ENCODE measurements at places on chromosomes 5 and 9. TPM values are rescaled to one million over a fixed set of nuclear protein-coding genes. Genes with fewer than 3 reads are reported as not detected.

MCTP1 gene
- 2.6 TPM for total RNA-seq

GRCh38 chr9:76198336-76198735 is 195.9 kb downstream of the RFK start:
- peak overlapping the region; percentile 16 for H3K27ac ChIP-seq
- H3K36me3 ChIP-seq = no peaks in the 10 kb centered on the region
- H3K27me3 ChIP-seq = no peaks in the 10 kb centered on the region
- DNase-seq = no peak

ZNF454 gene
- 5.9 TPM for total RNA-seq

DNA sequence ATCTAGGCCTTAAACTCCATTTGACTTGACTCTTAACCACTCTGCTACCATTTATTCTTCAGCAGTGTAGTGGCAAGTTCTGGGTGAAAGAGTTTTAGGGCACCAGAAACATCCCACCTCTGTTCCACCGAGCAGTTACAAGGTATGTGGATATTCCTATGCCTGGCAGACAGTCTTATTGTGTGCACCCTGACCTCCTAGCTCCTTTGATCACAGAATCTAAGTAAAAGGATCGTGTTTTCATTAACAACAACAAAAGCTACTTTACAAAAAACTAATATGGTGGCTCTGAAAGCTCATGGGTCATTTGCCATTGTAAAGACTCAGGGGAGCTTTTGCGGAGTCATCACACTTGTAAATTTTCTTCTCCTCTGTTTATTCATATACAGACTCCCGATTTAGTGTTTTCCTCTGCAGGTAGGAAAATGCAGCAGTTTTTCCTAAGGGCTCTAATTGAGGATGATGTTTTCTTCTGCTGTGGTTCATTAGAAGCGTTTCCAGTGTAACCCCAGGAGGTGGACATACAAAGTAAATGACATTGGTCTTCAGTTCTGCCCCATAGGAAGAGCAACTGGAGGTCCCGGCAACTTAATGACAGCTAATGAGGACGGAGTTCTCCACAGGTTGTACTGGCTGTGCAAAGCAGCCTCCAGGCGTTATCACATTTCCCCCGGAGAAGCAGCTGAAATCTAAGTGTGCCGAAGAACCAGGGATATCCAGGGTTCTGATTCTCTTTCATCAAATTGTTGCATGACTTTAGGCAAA is 78.2 kb downstream of the ATP10B start:
- H3K4me3 ChIP-seq = no peak overlapping the region
- no peaks in the 10 kb centered on the region for H3K27me3 ChIP-seq
- no peak for DNase-seq
- no peak overlapping the region for H3K27ac ChIP-seq

DNA sequence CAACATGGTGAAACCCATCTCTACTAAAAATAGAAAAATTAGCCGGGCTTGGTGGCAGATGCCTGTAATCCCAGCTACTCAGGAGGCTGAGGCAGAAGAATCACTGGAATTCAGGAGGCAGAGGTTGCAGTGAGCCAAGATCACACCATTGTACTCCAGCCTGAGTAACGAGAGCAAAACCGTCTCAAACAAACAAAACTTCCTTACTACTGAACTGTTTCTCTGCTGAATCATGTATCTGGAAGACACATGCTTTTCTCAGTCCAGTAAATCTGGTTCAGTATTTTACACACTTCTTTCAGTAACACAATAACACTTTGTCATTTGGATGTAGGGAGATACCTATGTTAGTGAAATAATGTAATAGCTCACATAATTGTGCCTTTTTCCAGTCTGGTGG is 7.9 kb downstream of the TRMT10B start:
- no peaks in the 10 kb centered on the region for H3K27me3 ChIP-seq
- no peak overlapping the region for H3K27ac ChIP-seq
- H3K4me3 ChIP-seq = no peak overlapping the region

NUP155 gene
- 23.5 TPM for total RNA-seq

DNA sequence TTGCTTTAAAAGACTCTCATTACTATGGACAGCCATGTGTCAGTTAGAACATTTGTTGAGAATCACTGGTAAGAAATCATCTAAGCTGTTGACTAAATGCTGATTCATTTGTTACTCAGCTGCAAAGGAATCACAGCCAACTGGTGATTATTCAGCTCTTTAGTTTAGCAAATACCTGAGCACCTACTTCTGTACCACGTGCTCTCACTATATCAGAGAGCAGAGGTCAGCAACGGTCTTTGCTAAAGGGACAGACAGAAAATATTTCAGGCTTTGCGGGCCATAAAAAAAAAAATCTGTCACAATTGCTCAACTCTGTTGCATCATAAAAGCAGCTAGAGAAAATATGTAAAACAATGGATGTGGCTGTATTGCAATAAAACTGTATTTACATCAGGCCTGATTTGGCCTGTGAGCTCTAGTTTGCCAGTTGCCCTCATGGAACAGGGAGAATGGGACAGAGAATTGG is 377.6 kb downstream of the DNAH5 start:
- no peaks in the 10 kb centered on the region for H3K4me1 ChIP-seq
- no peak for DNase-seq
- H3K27ac ChIP-seq = no peak overlapping the region

DNA sequence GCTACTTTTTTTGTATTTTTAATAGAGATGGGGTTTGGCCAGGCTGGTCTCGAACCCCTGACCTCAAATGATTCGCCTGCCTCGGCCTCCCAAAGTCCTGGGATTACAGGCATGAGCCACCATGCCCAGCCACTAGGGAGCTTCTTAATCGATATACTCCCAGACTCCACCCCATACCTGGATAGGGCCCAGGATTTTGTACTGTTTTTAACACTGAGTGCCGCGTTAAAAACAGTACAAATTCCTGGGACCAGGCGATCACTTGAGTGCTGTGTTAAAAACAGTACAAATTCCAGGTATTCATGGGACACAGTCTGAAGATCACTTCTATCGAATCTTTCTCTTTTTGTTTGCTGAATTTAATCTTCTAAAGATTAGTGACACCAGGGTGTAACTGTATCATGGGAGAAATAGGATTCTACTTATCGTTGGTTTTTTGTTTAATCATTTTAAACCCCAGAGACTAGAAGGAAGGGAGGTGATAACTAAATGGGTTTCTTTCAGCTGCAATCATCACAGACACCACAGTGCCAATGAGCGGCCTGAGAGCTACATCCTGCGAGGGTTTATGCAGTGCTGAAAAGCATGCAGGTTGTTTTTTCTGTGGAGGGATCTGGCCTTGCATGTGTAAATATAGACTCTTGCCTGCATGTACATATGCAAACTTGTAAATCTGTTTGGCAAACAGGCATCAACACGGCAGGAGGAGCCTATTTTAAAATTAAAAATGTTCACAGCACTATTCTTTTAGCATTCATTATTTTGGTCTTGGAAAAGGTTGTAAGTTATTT is 303.8 kb upstream of the WWC1 start:
- H3K36me3 ChIP-seq = no peaks in the 10 kb centered on the region
- DNase-seq = no peak
- H3K4me1 ChIP-seq = no peaks in the 10 kb centered on the region

DNA sequence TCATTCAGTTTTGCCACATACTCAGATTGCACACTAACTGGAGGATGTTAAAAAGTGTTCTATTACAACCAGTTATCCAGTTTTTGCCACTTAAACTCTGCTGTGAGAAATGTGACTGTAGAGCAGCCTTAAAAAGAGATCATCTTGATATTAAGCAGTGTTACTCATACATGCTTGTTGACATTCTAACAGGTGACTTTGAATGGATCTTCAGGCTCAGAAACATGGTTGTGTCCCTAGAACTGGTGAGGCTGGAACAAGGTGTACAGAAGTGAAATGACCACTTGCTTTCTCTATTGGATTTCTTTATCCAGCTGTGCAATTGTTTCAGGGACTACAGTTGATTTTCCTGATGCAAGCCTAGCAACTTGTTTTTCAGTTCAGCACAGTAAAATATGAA is 166.1 kb upstream of the CCDC152 start:
- DNase-seq = no peak
- peaks cover 14% of the 10 kb centered on the region for H3K4me1 ChIP-seq
- H3K4me3 ChIP-seq = no peak overlapping the region
- no peaks in the 10 kb centered on the region for H3K27me3 ChIP-seq
- no peak overlapping the region for H3K27ac ChIP-seq

GRCh38 chr9:71668717-71669116 is 99.6 kb downstream of the CEMIP2 start:
- no peak overlapping the region for H3K27ac ChIP-seq
- no peak overlapping the region for H3K4me3 ChIP-seq
- H3K27me3 ChIP-seq = no peaks in the 10 kb centered on the region
- no peak for DNase-seq
- H3K4me1 ChIP-seq = peaks cover 1% of the 10 kb centered on the region

- no peak overlapping the region for H3K4me3 ChIP-seq
- H3K4me1 ChIP-seq = peaks cover 42% of the 10 kb centered on the region
- DNase-seq = peak; percentile 28
- H3K36me3 ChIP-seq = no peaks in the 10 kb centered on the region
Measured at GRCh38 chr9:129316281-129317030, 138.4 kb upstream of the IER5L start.

ADAMTS16 gene
- 32.7 TPM for total RNA-seq

GRCh38 chr9:127541865-127542264 is 70.2 kb upstream of the STXBP1 start:
- H3K36me3 ChIP-seq = no peaks in the 10 kb centered on the region
- H3K27ac ChIP-seq = no peak overlapping the region
- H3K27me3 ChIP-seq = no peaks in the 10 kb centered on the region

- H3K27me3 ChIP-seq = no peaks in the 10 kb centered on the region
- no peaks in the 10 kb centered on the region for H3K4me1 ChIP-seq
- DNase-seq = no peak
- no peak overlapping the region for H3K4me3 ChIP-seq
- no peaks in the 10 kb centered on the region for H3K36me3 ChIP-seq
Measured at GRCh38 chr5:116441223-116441622, 133.4 kb downstream of the SEMA6A start.

DNA sequence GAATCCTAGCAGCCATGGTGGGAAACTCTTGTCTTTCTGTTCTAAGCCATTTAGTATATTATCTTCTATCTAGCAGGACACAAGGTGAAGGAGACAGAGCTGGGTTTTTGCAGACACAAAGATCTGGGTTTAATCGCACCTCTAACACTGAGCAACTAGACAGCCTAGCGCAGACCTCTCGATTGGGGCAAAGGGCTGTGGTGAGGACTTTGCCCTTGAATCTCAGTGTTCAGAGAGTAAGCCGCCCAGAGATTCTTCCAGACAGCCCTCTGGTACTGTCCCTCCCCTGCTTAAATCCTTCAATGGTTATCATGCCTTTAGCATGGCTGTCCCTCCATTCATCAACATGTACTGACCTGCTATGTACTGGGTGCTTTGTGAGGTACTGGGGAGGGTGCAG is 128.1 kb downstream of the CRB2 start:
- H3K4me3 ChIP-seq = no peak overlapping the region
- no peak for DNase-seq
- no peaks in the 10 kb centered on the region for H3K4me1 ChIP-seq
- no peaks in the 10 kb centered on the region for H3K27me3 ChIP-seq
- no peak overlapping the region for H3K27ac ChIP-seq

SH2D3C gene
- total RNA-seq = 17.0 TPM

DNA sequence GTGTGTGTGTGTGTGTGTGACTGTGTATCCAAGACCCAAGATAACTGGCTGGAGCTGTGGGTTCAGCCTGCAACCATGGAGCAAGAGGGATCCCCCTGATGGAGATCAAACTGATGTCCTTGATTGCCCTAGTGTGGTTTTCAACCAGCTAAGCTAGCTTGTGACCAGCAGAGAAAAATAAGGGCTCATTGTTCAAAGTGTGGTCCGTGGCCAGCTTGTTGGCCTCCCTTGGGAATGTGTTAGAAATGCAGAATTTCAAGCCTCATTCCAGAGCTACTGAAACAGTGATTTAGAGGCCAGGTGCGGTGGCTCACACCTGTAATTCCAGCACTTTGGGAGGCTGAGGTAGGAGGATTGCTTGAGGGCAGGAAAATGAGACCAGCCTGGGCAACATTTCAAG is 79.9 kb downstream of the ACER2 start:
- H3K4me3 ChIP-seq = no peak overlapping the region
- no peaks in the 10 kb centered on the region for H3K36me3 ChIP-seq
- no peaks in the 10 kb centered on the region for H3K27me3 ChIP-seq
- H3K27ac ChIP-seq = no peak overlapping the region
- no peak for DNase-seq

RUSC2 gene
- 13.9 TPM for total RNA-seq

CCDC180 gene
- 5.5 TPM for total RNA-seq

DNA sequence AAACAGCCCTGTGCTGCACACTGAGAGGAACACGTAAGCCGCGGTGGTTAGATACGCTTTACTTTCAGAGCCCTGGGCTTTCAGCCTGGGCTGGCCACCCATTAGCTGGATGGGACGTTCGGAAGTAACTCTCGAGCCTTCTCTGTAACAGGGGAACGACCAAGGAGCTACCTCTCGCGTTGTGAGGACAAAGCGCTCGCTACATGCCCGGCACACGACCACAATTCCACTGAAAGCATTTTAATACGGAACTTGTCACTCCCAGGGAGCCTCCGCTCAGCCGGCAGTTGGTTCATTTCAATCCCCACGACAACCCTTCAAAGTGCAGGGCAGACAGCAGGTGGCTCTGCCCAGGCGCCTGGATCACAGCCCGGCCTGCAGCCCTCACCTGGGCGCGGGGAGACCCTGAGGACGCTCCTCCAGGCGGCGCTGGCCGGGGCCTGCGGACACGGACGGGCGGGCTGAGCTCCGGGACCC is 368 bp downstream of the SURF1 start:
- peak overlapping the region; percentile 77 for H3K4me3 ChIP-seq
- H3K4me1 ChIP-seq = peaks cover 6% of the 10 kb centered on the region
- no peak for DNase-seq
- H3K27me3 ChIP-seq = no peaks in the 10 kb centered on the region

- no peak overlapping the region for H3K4me3 ChIP-seq
- H3K27me3 ChIP-seq = no peaks in the 10 kb centered on the region
- H3K27ac ChIP-seq = no peak overlapping the region
Measured at GRCh38 chr9:14533867-14534640, 159.2 kb downstream of the ZDHHC21 start.

DNA sequence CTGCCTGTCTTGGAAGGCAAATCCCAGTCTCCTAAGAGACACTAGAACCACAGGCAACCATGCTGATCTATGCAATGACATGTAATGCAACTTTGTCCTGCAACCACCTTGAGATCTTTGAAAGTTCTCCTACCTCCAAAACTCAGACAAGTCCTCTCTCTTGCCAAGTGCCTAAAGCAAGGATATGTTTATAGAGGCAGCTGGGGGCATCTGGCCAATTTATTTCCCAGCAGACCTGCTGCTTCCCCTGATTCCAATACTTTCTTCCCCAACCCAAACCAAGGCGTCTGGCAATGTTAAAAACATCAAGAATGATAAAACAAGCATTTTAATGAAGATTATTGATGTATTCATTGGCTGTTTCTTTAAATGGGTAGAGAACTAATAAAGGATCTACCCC is 138.4 kb downstream of the DOCK8 start:
- no peaks in the 10 kb centered on the region for H3K27me3 ChIP-seq
- no peak overlapping the region for H3K27ac ChIP-seq
- no peak overlapping the region for H3K4me3 ChIP-seq

Data from ovary (tissue), 10 donors.